ENCODE measurements at places on chromosomes 5 and 9.
A peak's percentile ranks its signal among the peaks of the same experiment; 100 is the strongest.

GRCh38 chr9:18382243-18382642 is 91.7 kb upstream of the ADAMTSL1 start:
- no peak for DNase-seq

DNA sequence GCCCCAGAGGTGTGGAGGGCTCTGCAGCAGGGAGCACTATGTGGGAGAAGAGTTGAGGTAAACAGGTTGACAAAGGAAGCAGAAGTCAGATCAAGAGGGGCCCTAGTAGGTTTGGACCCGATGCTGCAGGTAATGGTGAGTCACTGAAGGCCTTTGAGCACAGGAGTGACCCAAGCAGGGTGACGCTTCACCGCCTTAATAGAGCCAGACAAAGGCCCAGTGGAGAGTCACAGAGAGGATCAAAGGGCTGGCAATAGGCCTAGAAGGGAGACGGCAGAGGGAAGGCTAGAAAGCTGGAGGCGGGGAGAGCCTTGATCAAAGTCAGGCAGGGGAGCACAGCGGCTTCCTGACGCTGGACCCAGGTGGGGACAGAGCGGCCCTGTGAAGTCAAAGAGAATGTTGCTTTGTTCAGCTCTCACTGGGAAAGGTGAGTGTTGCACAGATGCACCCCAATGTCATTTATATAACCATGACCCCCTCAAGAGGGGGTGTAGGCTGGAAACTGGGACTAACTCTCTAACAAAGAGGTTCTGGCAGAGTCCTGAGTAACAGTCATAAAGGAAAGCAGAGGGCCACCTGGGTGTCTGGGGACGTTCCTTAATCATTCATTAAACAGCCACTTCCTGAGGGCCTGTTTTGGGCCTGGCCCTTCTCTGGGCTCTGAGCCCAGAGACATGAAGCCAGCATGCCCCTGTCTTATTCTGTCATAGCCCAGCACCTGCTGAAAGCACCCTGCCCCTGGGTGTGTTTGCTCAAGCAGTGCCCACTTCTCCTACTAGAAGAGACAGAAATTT is 9.8 kb upstream of the CPLX2 start:
- no peak for DNase-seq

- DNase-seq: no peak
These were observed 658.8 kb downstream of the ACTL7B start for GRCh38 chr9:108197008-108197365.

DNA sequence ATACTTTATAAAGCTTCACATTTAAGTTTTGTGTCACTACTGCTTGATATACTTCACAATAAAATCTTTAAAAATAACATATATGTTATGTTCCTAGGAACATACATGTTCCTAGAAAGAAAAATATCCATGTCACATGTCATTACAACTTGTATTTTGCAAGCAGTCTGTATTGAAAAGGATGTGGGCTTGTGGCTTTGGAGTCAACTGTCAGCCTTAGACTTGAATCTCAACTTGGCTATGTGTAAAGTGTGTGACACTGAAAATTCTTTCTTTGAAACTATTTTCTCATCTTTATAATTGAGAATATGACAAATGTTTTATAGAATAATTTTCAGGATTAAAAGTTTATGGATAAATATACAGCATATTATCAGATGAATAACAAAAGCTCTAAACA is 273.1 kb downstream of the KIAA0825 start:
- no peak for DNase-seq

GRCh38 chr5:80926536-80926935 is 33.6 kb upstream of the RASGRF2 start:
- peak; percentile 43 for DNase-seq

DNA sequence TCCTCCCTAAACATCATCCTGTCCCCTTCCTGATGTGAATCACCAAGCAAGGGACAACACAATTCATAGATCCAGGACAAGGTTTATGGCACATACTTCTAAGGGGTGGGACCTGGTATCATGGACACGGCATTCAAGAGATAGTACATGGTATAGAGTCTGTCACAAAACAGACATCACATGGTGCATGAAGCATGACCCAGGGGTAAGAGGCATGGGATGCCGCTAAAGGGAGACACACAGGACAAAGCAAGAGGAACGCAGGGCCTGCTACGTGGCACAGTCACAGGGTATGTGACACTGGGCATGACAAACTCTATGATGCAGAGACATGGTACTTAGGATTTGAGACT is 20.7 kb downstream of the GSN start:
- DNase-seq: no peak

DNA sequence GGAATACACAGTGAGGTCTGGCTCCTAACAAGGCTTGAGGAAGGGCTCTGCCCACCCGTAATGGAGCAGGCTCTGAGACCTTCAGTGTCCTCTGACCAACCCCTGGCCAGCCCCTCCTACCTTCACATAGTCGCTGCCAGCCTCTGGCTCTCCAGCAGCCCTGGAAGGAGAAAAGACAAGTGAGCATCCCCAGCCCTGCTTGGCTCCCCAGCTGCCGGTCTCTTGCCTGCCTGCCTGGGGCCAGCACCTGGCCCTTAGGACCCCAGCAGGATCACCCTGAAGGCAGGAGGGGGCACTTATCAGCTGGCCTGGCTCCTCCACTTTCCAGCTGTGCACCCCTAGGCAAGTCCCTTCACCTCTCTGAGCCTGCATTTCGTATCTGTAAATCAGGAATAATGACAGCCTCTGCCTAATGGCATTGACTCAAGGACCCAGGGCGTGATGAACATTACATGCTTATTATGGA is 16.9 kb downstream of the SH2D3C start:
- no peak for DNase-seq

DNA sequence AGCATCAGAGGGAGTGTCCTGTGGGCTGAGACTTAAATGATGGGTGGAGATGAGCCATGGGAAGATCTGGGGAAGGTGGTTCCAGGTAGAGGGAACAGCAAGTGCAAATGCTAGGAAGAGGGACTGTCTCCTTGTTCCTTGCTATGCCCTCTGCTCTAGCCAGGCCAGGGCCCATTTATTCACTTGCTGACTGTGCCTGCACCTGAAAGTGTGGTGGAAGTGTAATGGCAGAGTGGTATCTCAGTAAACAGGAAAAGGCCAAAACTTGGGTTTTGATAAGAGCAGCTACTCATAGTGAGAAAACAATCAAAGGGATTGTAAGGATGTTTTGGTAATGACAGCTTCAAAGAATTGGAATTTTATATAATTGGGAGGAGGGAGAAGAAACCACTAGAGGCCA is 32.4 kb downstream of the TLE4 start:
- DNase-seq: no peak

DNA sequence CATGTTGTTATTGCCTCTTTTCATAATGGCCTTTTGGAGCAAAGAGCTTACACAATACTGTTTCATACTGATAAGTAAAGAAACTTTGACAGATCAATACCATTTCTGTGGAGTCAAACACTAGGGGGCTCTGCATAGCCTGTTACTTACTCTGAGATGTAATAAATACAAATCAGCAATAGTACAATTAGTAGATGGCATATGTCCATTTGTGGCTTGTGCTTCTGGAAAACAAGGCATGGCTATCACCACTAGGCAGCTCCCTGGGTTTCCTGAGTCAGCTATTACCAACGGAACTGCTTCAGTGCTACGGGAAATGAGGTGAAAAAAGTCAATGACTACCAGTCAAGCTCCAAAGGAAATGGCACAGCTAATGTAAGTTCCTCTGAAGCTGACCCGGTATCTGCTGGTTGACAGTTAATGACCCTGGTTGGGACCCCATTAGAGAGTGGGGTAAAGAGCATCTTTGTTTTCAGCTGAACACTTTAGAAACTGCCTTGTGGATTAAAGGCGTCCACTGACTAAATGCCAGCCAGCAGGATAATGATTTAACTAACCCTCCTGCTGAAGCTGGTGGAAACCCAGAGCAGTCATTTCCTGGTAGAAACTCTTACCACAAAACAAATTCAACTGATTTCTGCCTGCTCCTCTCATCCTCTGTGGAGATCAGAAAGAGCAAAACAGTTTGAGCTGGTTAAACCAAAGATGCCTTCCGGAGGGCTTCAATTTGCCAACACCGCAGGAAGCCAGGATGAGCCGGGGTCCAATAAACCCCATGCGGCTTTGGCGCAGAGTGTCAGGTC is 69.0 kb upstream of the FAM169A start:
- peak; percentile 8 for DNase-seq

Measured in globus pallidus (tissue), 1 donor.